GM12891 (cell line): ENCODE measurements at places on chromosomes 4 and X.

- no peak for DNase-seq
These were observed 7.2 kb downstream of the OCIAD2 start for GRCh38 chr4:48899432-48899749.

DNA sequence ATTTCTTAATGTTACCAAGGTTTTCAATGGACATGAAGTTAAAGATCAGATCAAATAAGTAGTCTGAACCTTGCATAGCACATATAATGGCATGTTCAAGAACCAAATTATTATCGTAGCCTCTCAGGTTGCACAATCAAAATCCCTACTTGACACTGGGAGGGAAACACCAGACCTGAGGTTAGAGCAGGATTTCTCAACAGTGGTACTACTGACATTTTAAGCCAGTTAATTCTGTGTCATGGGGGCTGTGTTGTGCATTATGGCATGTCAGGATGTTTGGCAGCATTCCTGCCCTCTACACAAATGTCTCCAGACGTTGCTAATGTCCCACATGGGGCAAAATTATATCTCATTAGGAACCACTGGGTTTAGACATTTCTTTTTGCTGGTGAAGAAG, 20.8 kb downstream of the RLIM start:
- no peak for DNase-seq

DNA sequence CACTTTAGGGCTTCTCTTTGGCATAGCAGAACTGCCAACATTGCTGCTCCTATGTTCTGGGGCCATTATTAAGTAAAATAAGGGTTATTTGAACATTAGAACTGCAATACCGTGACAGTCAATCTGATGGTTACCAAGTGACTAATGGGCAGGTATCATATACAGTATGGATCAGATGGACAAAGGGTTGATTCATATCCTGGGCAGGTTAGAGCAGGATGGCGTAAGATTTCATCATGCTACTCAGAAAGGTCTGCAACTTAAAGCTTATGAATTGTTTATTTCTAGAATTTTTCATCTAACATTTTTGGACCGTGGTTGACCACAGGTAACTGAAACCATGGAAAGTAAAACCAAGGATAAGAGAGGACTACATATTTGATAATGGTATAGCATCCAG, 40.9 kb downstream of the BRCC3 start:
- DNase-seq, result no peak

- no peak for DNase-seq
These were observed 14.7 kb upstream of the ANXA5 start for GRCh38 chr4:121711263-121712000.

DNA sequence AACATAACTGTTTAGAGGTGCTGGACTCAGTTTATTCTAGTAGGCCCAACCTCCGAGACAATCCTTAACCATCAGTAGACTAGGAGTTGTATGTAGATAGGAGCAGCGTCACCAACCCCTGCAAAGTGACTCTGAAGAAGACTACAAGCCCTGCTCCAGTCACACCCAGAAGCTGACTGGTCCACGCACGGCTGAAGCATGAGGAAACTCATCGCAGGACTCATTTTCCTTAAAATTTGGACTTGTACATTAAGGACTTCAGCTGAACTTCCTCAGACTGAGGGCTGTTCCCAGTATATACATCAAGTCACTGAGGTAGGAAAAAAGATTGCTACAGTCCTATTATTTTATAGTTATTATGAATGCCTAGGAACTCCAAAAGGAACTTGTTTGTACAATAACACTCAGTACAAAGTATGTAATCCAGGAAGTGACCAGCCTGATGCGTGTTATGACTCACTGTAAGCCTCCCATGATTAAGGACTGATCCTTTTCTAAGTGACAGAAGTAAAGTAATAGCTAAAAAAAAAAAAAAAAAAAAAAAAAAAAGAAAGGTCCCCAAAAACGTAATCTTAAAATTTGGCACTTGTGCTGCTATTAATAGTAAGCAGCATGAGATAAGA, 41.6 kb upstream of the UGT2B7 start:
- DNase-seq, result no peak

DNA sequence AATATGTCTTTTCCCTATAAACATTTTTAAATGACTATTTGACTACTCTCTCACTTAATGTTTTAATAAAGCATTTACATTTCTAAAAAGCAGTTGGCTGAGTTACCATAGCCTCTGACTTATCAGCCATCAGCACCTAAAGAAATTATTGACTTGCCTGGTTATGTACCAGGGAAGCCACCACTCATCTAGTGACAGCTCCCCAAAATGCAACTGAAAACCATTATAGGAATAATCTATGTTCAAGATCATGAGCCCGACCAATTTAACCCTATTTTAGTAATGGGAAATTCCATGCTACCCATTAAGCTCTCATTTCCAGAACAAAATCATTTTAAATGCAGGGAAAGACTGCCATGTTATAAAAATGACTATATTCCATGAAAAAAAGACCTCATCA, 34.4 kb downstream of the HDX start:
- no peak for DNase-seq
